ENCODE measurements at places on chromosomes 16 and 17.

GRCh38 chr16:9971907-9972306 is 210.3 kb downstream of the GRIN2A start:
- no peak for DNase-seq

- no peak for DNase-seq
These were observed 140.2 kb downstream of the CYB561 start for GRCh38 chr17:63305857-63306256.

DNA sequence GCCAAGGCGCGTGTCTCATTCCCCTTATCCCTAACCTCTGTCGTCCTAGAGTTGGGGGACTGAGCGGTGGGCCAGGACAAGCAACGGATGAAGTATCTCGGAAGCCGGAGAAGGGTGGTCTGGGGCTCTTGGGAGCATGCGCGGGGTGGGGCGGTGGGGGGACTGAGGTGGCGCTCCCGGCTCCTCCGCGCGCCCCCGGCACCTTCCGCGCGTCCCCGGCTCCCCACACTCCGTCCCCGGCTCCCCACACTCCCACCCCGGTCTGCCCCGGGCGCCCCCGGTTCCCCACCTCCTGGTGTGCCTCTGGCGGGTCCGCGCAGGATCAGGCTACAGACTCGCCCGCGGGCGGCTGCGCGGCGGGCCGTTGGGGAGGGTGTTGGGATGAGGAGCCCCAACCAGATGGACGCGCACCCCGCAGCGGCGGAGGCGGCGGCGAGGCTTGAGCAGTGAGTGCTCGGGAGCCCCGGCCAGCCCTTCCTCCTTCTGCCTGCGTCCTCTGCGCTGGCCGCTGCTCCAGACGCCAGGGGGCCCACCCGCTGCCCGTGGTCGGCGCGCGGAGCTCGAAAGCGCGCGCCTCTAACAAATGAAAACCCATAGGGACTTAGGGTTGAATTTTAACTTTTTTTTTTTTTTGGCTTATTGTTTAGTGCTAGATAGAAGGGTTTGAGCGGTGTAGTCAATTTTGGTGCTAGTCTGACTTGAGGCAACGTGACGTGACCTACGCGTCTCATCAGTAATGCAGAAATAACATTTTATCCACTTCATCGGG is 5.6 kb upstream of the CRYM start:
- DNase-seq = peak; percentile 47

- DNase-seq = peak; percentile 91
These were observed 11.9 kb downstream of the EPN2 start for GRCh38 chr17:19248928-19249574.

- DNase-seq = peak; percentile 22
These were observed 5.3 kb upstream of the TMEM204 start for GRCh38 chr16:1527836-1528811.

DNA sequence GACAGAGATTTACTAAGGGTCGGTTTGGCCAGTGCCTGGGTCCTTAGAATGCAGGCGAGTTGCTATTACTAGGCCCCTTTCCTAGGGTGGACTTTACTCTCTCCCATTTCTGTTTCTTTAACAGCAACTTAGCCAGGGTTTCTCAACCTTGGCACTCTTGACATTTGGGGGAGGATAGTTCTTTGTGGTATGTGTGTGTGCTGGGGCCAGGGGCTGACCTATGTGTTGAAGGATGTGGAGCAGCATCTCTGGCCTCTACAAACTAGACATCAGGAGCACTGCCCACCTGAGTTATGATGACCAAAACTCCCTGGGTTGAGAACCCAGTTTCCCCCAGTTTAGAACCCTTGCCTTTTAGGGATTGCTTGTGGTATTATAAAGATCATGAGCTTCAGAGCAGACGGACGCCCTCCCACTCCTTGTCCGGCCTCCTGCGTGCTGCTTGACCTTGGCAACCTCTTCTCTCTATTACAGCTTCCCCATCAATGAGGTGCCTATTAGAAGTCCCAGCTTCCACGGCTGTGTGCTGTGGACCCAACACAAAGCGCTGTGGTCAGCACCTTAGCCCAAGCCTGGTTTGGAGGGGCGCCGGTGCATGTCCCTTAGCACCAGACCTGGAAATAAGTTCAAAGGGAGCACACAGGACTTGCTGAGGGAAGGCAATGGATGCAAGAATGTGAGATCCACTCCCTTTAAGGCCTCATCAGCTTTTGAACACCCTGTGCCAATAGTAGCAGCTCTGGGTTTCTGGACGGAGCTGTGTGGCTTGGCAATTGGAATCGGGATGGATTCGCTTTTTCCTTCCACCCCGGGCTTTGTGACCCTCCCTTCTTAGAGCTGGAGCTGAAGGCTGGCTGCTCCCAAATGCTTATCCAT is 239.2 kb upstream of the MAF start:
- no peak for DNase-seq

DNA sequence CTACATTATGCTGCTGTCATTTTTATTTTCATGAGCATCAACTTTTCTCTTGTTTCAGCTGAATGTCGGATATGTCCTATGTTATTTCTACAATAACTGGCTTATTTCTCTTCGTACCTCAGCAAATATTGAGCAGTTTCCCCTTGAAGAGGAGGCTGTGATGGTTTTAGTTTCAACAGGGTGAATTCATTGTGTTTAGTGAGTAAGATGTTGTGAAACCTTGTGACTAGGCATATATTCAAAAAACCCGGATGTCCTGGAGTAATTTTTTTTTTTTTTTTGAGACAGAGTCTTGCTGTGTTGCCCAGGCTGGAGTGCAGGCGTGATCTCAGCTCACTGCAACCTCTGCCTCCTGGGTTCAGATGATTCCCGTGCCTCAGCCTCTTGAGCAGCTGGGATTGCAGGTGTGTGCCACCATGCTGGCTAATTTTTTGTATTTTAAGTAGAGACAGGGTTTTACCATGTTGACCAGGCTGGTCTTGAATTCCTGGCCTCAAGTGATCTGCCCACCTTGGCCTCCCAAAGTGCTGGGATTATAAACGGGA is 11.1 kb downstream of the CPD start:
- no peak for DNase-seq

GRCh38 chr17:81520021-81520901 is 7.7 kb upstream of the ACTG1 start:
- no peak for DNase-seq

- DNase-seq = peak; percentile 99
These were observed at the start of gene SRSF2 for GRCh38 chr17:76737082-76737675. Gene SRSF2 (minus strand): TSS chr17:76737331. CDS start chr17:76737160, 171 bp downstream.

- no peak for DNase-seq
These were observed 75.4 kb downstream of the DNAH3 start for GRCh38 chr16:21075252-21075651.

DNA sequence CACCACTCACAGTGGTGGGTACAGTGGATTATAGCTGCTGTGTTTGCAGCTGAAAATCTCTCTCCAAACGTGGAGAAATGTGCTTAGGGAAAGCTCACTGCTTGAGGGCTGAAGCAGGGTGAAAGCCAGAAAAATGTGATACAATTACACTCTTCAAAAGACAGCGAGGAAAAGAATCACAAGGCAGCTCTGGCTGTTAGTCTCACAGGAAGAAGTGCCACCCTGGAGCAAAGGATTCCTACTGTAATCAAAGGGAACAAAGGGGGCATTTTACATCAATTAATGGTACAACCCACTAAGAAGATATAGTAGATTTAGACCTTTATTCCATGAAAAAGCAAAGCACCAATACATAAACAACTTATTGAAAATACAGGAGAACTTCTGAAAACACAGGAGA is 48.1 kb upstream of the IRX5 start:
- no peak for DNase-seq

Data from fibroblast of villous mesenchyme (primary cell).